Thoracic aorta (tissue), 2 donors: ENCODE measurements at places on chromosomes 13 and 19.

DNA sequence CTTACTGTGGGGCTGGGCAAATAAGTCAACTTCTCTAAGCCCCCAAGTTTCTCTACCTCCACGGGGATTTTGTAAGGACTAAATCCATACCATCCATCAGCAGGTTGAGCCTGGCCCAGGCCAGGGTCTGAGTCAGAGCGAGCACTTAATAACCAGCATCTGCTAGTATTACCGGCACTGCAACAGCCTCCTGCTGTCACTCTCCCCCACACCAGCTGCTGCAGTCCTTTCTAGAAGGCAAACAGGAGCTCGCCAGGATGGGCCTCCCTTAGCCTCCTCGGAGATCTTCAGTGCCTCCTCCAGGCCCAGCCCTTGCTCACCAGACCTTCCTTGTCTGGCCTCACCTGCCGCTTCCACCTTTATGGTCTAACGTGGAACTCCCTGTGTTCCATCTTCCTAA is 3.2 kb downstream of the NAPA start:
- DNase-seq = no peak

- DNase-seq = no peak
Observed at GRCh38 chr13:23678795-23679194, 108.6 kb downstream of the TNFRSF19 start.

DNA sequence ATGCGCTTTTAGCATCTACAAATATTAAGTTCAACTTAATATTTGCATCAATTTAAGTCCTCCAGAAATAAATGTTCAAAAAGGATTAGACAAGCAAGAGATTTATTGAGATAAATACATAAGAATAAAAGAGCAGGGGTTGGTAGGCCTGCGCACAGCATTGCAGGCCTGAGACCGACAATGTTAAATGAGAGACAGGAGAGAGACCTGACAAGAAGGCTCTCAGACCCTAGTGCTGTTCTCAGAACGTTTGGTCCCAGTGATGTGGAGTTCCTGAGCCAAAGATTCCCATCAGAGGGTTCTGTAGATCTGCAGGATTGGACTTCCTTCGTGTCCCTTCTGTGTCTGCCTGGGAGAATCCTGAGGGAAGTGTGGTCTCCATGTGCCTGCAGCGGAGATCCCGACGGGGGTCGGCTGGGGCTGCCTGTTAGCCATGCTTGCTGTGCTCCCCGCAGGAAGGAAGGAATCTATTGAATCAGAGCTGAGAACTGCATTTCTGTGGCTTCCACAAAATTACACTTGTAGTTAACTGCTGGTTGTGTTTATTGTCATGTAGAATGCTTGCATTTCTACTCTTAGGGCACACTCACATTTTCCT is 369.9 kb upstream of the SLC10A2 start:
- no peak for DNase-seq

- DNase-seq = no peak
Observed at GRCh38 chr13:103101901-103102300, 35.7 kb upstream of the SLC10A2 start.

DNA sequence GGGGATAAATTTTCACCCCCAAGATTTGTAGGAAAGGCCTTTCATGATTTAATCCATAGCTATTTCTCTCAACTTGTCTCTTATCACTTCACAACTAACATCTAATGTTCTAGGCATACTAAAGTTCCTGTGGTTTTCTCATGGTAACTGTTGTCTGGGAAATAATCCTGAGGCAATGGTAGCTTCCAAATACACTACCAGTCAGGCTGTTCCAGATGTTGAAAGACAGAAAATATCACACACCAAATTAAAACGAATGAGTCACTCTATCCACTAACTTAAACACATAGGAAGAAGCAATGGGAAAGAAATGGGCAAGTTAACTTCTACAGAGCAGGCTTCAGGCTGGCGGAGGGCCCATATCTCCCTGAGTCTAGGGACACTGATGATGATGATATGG is 77.7 kb upstream of the MYO16 start:
- no peak for DNase-seq

GRCh38 chr13:113149711-113150549 is 8.5 kb upstream of the PROZ start:
- no peak for DNase-seq

DNA sequence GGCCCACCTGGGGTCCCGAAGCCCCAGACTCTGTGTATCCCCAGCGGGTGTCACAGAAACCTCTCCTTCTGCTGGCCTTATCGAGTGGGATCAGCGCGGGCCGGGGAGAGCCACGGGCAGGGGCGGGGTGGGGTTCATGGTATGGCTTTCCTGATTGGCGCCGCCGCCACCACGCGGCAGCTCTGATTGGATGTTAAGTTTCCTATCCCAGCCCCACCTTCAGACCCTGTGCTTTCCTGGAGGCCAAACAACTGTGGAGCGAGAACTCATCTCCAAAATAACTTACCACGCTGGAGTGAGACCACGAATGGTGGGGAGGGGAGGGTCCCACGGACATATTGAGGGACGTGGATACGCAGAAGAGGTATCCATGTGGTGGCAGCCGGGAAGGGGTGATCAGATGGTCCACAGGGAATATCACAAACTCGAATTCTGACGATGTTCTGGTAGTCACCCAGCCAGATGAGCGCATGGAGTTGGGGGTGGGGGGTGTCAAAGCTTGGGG is 1.0 kb upstream of the ICAM5 start:
- no peak for DNase-seq

GRCh38 chr13:101576455-101576854 is 124.0 kb downstream of the ITGBL1 start:
- DNase-seq = no peak

DNA sequence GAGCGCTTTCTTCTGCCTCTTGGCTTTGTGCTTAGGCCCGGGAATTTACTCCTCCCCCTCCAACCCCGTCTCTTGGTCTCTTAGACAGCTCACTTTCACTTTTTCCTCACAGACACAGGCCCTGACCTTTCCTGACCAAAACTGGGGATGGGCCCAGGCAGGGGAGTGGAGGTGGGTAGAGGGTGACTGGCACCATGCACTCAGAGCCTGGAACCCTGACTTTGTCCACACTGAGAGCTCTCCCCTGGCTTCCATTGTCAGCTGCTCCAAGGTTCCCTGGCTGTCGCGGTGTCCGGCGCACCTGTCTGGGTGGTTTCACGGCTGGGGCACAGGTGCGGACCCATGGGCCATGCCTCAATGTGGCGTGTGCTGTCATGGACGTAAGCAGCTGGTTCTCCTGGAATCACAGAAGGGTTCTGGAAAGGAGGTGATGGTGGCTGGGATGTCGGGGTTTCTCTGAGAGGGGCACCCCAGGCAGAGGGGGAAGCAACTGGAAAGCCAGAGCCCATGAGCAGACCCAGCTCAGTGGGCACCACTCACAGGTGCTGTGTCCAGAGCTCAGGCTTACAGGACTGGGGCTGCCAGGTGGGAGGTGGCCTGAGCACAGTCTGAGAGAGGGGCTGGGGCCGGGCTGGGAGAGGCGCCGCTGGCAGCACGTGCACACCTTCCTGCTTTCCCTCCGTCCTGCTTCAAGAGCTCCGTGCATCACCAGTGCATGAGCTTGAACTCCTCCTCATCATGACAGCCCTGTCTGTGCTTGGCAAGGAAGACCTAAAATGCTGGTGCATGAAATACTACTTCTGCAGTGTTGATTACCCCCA is 28.0 kb upstream of the C1QTNF9 start:
- no peak for DNase-seq

DNA sequence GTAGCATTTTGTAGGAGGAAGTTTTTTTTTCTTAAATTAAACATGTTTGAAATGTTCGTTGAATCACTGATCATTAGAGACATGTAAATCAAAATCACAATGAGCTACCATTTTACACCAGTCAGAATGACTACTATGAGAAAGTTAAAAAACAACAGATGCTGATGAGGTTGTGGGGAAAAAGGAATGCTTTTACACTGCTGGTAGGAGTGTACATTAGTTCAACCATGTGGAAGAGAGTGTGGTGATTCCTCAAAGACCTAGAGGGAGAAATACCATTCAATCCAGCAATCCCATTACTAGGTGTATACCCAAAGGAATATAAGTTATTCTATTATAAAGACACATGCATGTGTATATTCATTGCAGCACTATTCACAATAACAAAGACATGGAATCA is 122.0 kb upstream of the ARGLU1 start:
- DNase-seq = no peak

GRCh38 chr19:47694466-47695273 is 18.6 kb upstream of the EHD2 start:
- no peak for DNase-seq
